NCI-H1417 (cell line): ENCODE measurements at places on chromosomes 11 and 22.
A peak's percentile ranks its signal among the peaks of the same experiment; 100 is the strongest.

DNA sequence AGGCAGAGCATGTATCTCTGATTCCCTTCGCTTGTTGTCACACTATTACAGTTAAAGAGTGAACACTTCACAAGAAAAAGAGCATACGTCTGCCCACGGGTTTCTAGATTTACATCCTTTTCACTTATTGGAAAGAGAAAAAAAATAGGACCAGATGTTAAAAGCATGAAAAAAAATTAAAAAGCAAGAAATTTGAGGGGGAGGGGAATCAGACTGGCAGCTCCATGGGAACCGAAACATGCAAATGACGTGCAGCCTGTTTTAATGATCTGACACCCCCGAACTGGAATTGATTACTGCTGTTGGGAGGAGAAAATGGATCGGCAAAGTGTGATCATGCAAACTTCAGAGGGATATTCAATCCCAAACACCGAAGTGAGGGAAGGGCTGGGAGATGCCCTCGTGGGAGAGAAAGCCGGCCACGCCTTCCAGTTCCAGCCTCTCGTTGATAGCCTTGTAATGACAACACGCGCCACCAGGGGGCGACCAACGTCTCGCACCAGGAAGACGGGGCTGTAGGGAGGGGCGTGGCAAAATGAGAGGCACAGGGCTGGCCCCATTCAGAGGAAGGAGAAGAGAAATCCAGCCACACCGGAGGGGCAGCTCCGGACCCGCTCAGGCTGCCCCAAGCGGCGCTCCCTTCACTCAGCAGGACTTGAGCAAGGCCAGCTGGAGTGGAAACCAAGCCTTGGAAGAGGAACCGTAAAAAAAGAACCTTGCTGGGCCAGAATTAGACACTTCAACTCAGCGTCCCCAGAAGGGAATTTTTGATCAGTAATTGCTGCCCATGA is 53.8 kb upstream of the SYT13 start:
- DNase-seq: peak; percentile 91

GRCh38 chr11:32053151-32053888 is 37.6 kb upstream of the RCN1 start:
- no peak for DNase-seq

DNA sequence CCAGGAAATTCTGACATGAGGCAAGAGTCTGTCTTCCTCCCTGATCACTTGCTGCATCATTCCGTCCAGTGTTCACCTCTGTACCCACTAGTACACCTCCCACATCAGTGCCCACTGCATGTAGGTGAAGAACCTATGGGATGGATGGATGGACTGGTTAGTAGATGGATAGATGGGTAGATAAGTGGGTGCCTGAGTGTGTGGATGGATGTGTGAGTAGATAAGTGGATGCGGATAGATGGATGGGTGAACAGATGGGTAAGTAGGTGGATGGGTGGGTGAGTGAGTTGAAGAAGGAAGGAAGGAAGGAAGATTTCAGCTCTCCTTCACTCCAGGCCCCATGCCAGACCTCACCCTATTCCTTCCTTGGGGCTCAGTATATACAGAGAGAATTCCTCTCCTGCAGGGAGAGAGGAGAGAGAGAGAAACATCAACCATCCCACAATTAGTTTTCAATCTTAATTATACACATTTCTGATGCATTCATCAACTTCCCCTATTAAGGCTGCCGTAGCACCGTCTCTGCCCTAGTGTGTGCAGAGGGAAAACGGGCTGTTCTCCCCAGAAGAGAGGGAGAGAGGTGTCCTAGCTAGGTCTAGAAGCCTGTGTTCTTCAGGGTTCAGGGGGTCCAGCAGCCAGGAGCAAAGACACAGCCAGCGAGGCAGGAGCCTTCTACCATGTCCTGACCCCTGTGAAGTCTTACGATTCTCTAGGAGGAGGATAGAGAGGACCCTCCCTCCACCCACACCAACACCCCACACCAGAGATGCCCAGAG is 125.3 kb downstream of the BUD13 start:
- no peak for DNase-seq

- DNase-seq: no peak
Observed at GRCh38 chr11:61347916-61348461, 13.7 kb downstream of the CYB561A3 start.

GRCh38 chr11:7667460-7667859 is 5.8 kb downstream of the CYB5R2 start:
- DNase-seq: no peak

DNA sequence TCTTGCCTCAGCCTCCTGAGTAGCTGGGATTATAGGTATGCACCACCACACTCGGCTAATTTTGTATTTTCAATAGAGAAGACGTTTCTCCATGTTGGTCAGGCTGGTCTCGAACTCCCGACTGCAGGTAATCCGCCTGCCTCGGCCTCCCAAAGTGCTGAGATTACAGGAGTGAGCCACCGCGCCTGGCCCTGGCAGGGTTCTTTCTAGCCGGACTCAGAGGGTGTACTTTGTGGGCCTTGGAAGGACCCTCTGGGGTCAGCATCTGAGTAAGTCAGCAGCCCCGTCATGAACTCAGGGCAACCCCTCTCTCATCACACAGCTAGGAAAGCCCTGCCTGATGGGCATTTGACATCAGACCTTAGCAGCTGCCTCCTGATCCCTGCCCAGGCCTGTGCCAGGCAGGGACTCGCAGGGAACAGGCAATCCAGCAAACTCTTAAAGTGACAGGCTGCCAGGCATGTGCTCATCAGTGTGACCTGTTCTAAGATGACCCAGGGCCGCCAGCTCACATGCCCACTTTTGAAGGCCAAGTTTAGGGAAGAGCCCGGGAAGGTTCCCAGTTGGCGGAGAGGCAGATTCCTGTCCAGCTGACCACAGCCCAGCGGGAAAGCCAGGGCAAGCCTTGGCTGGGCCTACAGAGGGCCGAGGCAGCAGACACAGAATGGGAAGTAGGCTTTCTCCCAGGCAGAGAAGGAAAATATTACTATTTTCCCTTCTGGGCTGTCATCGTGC is 92.9 kb downstream of the MORC2 start:
- DNase-seq: no peak

GRCh38 chr11:131690362-131690761 is 319.9 kb downstream of the NTM start:
- DNase-seq: no peak

DNA sequence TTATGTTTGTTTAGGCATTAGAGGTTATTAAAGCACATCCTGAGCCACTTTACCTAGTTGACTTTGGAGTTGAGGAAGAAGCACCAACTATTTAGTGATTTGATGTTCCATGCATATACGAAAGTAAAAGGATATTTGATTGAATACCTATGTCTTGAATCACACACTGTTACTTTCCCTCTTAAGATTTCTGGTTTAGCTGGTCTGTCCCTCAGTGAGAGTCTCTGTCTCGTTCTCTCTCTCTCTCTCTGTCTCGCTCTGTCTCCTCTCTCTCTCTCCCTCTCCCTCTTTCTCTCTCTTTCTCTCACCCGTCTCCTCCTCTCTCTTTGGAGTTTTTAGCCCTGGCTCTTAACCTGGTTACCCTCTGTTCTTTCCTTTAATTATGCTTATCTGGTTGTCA is 11.0 kb downstream of the CTNND1 start:
- no peak for DNase-seq

DNA sequence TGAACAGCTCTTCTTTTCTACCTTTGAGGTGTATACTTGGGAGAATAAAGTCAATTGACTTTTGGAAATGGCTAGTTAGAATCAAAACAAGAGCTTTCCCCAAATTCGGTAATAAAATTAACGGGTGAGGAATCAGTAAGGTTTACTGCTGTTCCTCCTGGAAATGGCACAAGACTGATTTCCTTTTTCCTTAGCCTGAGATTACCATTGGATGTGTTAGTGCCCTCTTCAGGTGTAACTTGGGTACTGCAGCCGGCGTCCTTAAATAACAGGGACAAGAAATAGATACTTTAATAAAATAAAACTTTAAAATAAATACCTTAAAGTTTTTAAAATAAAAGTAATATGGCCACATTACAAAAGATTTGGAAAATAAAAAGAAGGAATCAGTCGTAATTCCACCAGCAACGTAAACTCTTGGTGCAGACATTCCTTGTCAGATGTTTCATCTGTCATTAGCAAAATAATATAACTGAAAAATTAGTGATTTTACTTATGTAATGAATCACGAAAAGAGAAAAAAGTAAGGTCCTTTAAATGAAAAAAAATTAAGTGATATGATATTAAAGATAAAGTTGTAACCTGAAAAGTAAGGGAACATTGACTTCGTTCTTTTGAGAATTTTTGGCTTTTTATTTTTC is 29.7 kb downstream of the ZFTA start:
- DNase-seq: peak; percentile 82

- no peak for DNase-seq
Observed at GRCh38 chr22:27576815-27577573, 224.6 kb downstream of the MN1 start.

GRCh38 chr22:31284281-31285155 is 7.8 kb downstream of the PIK3IP1 start:
- DNase-seq: no peak

- DNase-seq: no peak
Observed at GRCh38 chr11:120612513-120613263, 101.1 kb downstream of the GRIK4 start.

GRCh38 chr11:57311109-57311936 is 13.4 kb downstream of the TNKS1BP1 start:
- DNase-seq: no peak

GRCh38 chr22:50691521-50691920 is 18.9 kb downstream of the SHANK3 start:
- peak; percentile 4 for DNase-seq

DNA sequence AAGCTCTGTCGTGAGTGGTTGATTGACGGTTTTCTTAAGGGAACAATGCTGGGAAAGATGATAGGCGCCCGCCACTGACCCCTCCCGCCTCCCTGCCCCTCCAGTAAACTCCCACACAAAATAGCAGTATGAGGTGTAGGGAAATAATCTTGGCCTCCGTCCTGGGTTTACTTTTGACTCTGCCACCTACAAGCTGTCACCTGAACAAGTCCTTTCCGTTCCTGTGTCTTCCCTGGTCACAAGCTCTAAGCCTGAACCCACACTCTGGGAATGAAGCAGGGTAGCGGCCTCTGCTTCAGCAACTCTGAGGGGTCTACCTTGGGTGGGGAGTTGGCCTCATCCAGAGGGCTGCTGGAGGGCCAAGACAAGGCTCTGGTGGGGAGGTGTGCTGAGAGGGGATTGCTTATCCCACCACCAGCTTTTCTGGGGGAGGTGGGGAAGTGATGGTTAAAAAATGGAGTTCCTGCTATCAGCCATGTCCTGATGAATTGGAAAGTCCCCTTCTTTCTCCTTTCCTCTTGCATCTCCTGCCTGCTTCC is 87.8 kb downstream of the CEP164 start:
- DNase-seq: no peak

- no peak for DNase-seq
Observed at GRCh38 chr22:39092111-39092862, 4.8 kb upstream of the APOBEC3H start.

GRCh38 chr11:68353118-68353517 is 40.7 kb downstream of the LRP5 start:
- no peak for DNase-seq

- DNase-seq: peak; percentile 21
Observed at GRCh38 chr11:9972989-9973388, 309.1 kb downstream of the SWAP70 start.

DNA sequence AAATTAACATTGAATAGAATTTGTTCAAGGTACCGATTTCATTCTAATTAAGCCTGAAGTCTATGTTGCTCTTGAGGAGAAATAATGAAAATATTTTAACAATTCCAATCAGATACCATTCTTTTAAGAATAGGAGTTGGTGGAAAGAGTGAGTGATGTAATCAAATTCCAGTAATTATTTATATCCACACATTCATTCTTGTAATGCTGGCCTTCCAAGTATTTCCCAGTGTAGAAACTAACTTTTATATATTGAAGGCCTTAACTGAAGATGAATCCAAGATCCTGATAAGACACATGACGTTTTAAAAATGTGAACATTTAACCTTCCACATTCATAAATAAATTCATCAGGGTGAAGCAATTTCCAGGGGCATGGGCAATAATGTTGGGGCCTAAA is 36.6 kb upstream of the PAX6 start:
- DNase-seq: no peak

DNA sequence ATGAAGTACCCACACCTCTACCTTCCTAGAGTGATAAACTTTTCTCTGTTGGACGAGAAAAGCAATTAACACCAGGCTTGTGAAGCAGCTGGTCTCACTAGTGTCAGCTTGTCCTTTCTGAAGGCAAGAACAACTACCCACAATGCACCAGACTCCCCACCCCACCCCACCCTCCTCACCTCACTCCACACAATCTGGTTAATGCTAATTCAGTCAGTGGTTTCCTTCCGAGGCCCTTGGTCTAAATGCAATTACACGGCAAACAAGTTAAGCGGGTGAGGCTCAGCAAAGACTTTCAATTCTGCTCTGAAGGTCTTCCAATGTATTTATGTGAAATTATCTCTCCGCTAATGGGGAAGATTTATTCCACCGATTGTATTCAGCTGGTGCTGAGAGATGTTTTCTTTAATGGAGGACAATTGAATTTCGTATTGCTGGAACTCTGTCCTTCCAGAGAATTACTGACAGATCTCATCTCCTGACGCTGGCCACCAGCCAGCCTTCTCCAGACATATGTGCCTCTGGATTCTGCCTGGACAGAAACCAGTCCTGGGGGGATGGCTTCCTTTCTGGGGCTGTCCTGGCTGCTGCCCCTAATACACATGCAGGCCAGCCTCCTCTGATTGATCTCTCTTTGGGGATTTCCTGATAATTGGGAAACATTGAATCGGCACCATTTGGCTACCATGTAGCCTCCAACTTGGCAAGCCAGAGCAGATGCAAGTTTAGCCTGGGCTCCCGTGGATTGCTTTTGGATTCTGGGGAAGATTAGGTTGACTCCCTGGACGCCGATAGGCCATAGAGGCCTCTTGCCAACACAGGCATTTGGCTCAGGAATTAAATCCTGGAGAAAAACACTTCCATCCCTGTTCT is 165.8 kb upstream of the NARS2 start:
- DNase-seq: no peak

DNA sequence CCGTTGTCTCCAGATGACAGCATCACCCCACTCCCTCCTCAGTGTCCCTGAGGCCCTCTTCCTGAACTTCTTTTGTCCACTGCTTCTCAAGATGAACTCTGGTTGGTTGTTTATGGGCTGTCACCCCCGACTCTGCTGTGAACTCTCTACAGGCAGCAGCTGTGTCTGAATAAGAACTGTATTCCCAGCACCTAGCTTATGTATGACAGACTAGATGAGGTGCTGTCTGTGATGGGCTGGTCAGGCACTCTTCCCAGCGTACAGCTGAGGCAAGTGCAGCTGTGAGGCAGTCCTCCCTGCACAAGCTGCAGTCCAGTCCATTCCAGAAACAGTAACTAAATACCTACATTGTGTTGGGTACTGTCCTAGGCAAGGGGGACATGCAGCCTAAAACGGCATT is 111.4 kb upstream of the PITPNB start:
- no peak for DNase-seq

- no peak for DNase-seq
Observed at GRCh38 chr11:65606876-65607613, 7.0 kb downstream of the MAP3K11 start.

DNA sequence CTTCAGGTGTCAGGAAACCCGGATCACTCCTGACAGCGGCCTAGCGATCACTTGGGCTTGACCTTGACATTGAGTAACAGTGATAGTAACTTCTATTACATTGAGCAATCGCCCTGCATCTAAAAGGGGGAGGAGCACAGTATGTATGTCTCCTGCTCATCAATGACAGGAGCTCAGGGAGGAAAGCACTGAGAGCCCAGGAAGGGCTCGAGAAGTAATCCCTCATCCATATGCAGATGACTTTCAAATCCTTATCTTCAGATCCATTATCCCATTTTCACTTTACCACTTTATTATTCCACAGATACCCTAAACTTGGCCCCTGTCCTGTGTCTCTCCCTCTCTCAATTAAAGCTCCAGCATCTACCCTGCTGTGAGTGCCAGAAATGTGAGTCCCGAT is 47.8 kb downstream of the ABTB2 start:
- DNase-seq: no peak
